Stimulated activated effector memory CD8-positive, alpha-beta T cell treated with anti-CD3 and anti-CD28 coated beads, Interleukin-12 subunit alpha, Interleukin-12 subunit beta, amount 100 ng/mL, for 72 hours (primary cell): ENCODE measurements at places on chromosomes 4 and X.

GRCh38 chr4:183261953-183262775 is 57.9 kb downstream of the CLDN22 start:
- DNase-seq = peak; percentile 59

- DNase-seq = no peak
Observed at GRCh38 chrX:98338544-98338943, 1454.8 kb downstream of the RPA4 start.

DNA sequence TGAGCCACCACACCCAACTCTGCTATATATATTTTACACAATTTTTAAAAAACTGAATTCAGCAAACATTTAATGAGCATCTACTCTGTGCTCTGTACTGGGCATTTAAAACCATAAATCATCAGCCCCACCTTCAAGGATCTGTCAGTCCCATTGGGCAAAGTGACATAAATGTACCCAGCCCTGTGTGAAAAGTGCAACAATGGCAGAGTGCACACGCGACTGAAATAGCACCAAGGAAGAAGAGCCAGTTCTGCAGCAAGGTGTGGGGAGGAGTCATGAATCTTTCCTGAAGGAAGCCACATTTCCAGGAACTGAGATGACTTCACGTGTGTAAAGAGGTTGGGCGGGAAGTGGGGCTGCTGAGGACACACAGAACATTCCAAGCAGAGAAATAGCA is 111.5 kb upstream of the ATP6AP2 start:
- no peak for DNase-seq

GRCh38 chr4:147247579-147247978 is 233.3 kb upstream of the EDNRA start:
- no peak for DNase-seq

DNA sequence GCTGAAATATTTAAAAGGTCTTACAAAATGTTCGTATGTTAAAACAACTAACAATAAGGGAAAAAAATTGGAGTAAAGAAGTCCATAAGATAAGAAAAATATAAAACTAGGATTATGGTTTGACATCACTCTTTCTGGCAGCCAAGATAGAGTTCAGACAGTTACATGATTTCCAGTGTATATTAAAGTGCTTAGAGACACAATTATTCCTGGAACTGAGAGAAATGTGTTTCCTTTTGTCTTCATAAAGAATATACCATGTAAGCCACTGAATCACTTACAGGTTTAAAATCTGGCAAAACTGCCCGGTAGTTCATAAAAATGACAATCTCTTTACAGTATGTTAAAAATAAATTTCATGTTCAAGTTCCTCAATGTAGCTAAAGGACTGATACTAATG is 538.7 kb upstream of the ATOH1 start:
- DNase-seq = no peak

DNA sequence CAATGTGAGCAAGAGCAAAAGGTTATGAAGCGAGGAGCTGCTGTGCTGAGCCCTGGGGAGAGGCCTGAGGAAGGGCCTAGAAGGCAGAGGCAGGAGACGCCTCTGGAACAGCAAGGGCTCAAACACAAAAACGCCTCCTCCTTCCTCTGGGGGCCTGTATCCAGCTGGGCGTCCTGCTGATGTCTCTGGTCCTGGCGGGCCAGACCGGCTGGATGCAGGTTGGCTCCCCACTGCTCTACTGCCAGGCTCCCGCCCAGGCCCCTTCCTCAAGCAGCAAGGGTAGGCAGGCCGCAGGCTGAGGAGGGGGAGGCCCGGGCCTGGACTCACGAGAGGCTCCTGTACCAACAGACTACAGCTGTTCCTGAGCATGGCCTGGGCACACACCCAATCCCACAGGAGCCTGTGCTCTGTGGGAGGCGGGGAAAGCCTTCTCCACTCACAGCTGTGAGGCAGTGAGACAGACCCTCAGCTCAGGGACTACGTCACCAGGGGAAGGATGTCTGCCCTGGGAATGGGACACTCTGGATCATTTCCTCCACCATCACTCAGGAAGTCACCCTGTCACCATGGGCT is 2.3 kb downstream of the HAUS7 start:
- no peak for DNase-seq

- no peak for DNase-seq
Observed at GRCh38 chr4:113858924-113859323, 97.4 kb upstream of the CAMK2D start.

DNA sequence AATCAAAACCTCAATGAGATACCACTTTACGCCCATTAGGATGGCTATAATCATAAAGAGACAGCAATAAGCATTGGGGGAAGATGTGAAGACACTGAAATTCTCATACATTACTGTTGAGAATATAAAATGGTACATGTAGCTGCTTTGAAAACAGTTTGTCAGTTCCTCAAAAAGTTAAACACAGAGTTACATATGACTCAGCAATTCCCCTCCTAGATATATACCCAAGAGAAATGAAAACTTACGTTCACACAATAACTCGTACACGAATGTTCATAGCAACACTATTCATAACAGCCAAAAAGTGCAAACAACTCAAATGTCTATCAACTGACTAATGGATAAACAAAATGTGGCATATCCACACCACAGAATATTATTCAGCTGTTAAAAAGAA is 36.6 kb downstream of the PHF8 start:
- no peak for DNase-seq

- no peak for DNase-seq
Observed at GRCh38 chrX:2391869-2392606, 108.7 kb downstream of the DHRSX start.

DNA sequence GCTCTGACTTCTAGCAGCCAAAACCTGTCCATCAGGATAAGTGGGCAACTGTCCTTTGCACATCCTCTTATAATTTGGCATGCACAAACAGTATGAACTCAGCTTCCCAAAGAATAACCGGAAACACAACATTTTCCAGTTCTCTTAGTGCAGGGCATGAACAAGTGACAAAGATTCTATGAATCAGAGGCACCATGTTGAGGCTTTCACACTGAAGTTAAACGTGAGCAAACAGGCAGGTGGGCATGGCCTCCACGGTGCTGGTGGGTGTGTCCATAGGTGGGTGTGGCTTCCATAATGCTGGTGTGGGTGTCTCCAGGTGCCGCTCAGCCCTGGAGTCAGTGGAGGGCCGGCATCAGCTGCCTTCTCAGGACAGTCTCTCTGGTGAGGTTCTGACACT is 196.5 kb downstream of the SMIM20 start:
- no peak for DNase-seq

DNA sequence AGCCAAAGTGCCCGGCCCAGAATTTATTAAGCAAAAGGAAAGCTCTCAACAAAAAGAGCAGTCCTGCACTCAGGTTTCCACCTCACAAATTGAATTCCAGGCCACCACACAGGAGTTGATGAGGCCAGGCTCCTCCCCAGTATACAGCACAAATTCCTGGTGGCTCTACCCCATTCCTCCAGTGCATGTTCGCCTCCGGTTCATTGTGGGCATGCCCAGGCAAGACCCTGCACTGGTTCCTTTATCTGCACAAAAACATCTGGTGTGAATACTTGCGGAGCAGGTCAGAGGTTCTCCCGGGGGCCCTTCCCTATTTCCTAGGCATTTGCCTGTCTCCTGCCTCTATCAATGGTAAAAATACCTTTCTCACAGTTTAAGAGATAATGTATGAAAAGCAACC is 195.2 kb upstream of the ANXA10 start:
- no peak for DNase-seq

DNA sequence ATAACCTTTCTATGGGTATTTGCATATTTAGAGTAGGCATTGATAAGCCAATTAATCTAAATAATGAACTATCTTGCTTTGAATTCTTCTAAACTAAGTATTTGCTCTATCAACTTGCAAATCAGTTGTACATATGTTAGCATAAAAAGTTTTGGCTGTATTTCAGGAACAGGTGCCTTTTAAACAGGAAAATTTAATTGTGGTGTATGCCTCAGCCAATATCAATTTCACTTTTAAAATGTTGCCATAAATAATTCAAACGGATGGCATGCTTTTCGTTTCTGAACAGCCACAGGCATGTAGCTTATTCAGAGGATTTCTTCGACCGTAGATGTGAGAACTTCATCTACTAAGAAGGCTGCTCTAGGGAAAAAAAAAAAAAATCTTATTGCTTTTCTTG is 99.9 kb downstream of the DCLK2 start:
- no peak for DNase-seq

GRCh38 chr4:86561256-86561655 is 32.9 kb upstream of the PTPN13 start:
- DNase-seq = no peak

GRCh38 chr4:53234111-53234510 is 131.8 kb downstream of the SCFD2 start:
- no peak for DNase-seq

DNA sequence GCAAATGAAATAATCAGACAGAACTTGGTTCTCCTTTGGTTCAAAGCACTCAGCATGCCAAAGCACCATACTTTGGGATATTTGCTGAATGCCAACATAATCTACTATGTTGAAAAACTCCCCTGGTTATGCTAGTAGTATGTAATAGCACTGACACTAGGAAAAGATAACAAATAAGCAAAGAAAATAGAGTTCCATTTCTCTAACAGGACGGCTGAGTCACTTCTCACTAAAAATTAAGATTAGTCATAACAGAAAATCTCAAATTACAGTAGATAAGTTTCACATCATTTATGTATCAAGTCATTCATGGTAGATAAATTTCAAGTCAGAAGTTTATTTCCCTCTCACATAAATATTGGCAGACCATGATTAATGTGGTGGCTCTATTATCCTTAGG is 17.9 kb downstream of the PDHA2 start:
- no peak for DNase-seq

- DNase-seq = no peak
Observed at GRCh38 chr4:121927948-121928347, 23.9 kb downstream of the TRPC3 start.

- DNase-seq = no peak
Observed at GRCh38 chrX:2325076-2325784, 175.5 kb downstream of the DHRSX start.

DNA sequence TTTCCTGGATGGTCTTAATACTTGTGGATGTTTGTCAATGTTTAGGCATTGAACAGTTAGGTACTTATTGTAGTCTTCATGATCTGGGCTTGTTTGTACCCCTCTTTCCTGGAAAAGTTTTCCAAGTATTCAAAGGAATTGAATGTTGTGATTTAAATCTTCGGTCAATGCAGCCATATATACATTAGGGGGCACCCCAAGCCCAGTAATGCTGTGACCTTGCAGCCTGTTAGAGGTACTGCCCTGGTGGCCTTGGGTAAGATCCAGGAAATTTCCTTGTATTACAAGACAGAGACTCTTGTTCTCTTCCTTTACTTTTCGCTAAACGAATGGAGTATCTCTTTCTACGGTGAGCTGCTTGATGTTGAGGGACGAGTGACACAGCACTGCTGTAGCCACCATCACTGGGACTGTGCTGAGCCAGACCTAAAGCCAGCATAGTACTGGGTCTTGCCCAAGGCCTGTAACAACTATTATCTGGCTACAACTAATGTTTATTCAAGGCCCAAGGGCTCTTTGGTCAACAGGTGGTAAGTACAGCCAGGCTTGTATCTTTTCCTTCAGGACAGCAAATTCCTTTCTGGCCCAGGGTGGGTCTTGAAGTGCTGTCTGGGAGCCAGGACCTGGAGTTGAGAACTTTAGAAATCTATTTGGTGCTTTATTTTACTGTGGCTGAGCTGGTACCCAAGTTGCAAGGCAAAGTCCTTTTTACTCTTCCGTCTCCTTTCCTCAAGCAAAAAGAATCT is 118.3 kb upstream of the ATOH1 start:
- no peak for DNase-seq

DNA sequence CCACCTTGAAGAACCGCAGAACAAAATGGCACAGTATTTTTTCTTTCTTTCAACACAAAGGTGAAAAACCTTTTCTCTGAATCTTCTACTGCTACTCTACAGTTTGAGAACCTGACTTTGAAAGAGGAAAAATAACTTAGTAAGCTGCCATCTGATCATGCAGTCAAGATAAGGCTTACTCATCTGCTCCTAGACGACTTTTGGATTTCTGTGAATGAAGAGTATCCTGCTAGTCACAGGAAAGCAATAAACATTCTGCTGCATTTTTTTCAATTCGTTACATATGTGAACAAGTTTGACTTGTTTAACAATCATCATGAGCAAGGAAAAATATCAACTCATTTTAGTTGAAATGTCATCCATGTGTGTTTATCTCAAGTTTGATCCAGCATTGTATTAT is 25.2 kb downstream of the TIGD2 start:
- no peak for DNase-seq

DNA sequence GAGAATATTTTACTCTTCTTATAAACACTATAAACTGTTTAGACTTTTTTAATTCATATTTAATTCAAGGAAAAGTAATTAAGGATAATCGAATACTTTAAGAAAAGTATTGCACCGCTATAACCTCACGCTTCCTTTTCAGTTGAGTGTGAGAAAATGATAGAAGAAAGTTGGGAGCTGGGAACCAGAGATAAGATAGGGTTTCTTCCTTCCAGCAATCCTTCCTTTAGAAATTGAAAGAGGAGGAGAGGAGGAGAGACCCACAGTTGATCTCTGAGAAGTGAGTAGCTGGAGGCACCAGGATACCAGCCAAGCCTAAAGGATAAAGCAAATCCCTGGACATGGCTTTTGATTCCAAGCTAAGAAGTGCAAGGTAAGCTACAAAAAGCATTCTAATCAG is 242.3 kb upstream of the NOCT start:
- DNase-seq = no peak

- DNase-seq = no peak
Observed at GRCh38 chr4:4338210-4339001, 48.4 kb downstream of the ZBTB49 start.

DNA sequence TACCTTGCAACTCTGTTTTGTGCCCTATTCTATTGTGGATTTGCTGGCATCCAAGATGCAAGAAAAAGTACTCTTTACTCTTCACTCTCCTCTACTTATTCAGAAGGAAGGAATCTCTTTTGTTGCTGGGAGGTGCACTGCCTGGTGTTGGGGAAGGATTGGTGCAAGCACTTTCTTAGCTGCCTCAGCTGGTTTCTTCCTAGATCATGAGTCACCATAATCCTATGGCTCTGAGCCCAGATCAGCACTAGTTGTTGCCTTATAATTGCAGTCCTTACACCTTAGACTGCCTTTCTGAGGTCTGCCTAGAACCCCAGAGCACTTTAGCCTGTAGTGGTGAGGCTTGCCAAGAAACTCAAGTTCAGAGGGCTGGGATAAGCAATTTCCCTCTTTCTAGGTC is 37.0 kb upstream of the CT83 start:
- DNase-seq = no peak

- DNase-seq = no peak
Observed at GRCh38 chrX:101219116-101219863, at the start of gene DRP2. DRP2 (plus strand) TSS chrX:101219786; CDS start chrX:101231648, 11,862 bp downstream.

- DNase-seq = no peak
Observed at GRCh38 chrX:109920325-109920724, 82.6 kb upstream of the TMEM164 start.

- DNase-seq = no peak
Observed at GRCh38 chr4:89064848-89065247, 7.9 kb upstream of the FAM13A start.
